ENCODE measurements at places on chromosomes 5 and 9. TPM values are rescaled to one million over a fixed set of nuclear protein-coding genes. Genes with fewer than 3 reads are reported as not detected.

GRCh38 chr9:89405826-89406225, 87.5 kb downstream of the SECISBP2 start:
- no peaks in the 10 kb centered on the region for H3K36me3 ChIP-seq
- no peak overlapping the region for H3K27ac ChIP-seq
- DNase-seq = no peak
- peaks cover 19% of the 10 kb centered on the region for H3K4me1 ChIP-seq

- no peak overlapping the region for H3K27ac ChIP-seq
- H3K4me1 ChIP-seq = no peaks in the 10 kb centered on the region
- H3K36me3 ChIP-seq = no peaks in the 10 kb centered on the region
- H3K27me3 ChIP-seq = no peaks in the 10 kb centered on the region
Measured at GRCh38 chr9:123511326-123512277, 155.6 kb downstream of the CRB2 start.

GRCh38 chr9:87765521-87765920, 39.6 kb downstream of the CTSL start:
- no peak overlapping the region for H3K4me3 ChIP-seq
- DNase-seq = no peak
- H3K4me1 ChIP-seq = no peaks in the 10 kb centered on the region
- H3K27me3 ChIP-seq = peaks cover 4% of the 10 kb centered on the region

DNA sequence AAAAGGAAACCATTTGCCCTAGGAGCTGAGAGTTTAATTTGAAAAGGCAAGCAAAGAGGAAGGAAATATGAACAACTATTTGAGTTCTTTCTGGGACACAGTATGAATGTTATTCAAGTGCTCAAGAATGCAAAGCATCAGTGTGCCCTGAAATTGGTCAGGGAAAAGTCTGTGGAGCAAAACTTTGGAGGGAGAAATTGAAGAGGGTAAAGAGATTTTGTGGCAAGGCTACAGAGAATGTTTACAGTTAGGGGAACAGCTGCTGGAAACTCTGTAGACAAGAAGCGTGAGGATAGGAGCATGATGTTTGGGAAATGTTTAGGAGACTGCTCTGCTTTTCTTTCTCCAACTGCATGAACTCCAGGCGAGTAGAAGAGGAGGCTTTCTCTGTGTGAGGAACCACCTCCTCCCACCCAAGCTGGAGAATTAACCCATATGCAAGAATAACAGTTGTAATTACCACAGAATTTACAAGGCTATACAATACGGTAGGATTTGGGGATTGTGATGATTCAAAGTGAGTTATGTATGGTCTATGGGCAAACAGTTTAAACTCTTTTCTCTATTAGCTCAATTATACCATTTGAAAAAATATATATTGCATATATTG, 75.4 kb upstream of the IL7R start:
- H3K4me3 ChIP-seq = no peak overlapping the region
- no peaks in the 10 kb centered on the region for H3K4me1 ChIP-seq
- no peaks in the 10 kb centered on the region for H3K36me3 ChIP-seq
- no peaks in the 10 kb centered on the region for H3K27me3 ChIP-seq

GRCh38 chr9:114497236-114497635, 8.0 kb downstream of the WHRN start:
- no peaks in the 10 kb centered on the region for H3K4me1 ChIP-seq

GRCh38 chr9:122367774-122368460, 2.9 kb upstream of the PTGS1 start:
- H3K4me1 ChIP-seq = no peaks in the 10 kb centered on the region
- H3K27ac ChIP-seq = no peak overlapping the region
- no peak overlapping the region for H3K4me3 ChIP-seq
- H3K27me3 ChIP-seq = no peaks in the 10 kb centered on the region
- no peak for DNase-seq
- H3K36me3 ChIP-seq = no peaks in the 10 kb centered on the region

DNA sequence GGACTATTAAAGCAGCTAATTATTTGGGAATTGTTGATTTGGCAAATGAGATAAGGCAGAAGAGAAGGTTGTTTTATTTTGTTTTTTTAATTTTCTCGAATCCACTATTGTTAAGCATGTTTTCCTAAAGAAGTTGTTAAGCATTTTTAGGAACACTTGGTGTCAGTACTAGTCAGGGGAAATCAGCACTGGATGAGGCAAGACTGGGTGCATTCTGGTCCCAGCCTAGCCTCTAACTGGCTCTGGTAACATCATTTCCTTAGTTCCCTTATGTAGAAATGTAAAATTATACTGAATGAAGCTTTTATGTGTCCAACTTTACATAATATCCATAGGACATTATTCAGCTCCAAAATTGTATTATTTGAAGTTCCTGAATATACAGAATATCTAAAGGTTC, 196.1 kb downstream of the PCSK5 start:
- H3K36me3 ChIP-seq = no peaks in the 10 kb centered on the region
- no peak overlapping the region for H3K4me3 ChIP-seq
- H3K27me3 ChIP-seq = no peaks in the 10 kb centered on the region
- no peak for DNase-seq
- no peak overlapping the region for H3K27ac ChIP-seq

DNA sequence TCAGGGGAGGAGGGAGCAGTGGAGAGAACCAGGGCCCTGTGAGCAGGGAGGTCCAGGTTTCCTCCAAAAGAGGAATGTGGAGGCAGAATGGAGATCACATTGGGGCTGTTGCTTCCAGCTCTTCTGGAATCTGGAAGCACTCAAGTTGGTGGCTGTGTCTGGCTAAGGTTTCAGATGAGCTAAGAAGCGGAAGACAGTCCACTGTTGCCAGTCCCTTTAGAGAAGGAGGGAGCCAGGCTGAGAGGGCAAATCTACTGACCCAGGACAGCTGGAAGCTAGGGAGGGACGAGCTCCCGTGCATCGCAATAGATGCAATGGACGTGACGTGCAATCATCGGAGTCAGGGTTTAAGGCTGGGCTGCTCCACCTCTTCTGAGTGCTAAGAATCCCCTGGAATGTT, 71.2 kb downstream of the TENT4A start:
- no peaks in the 10 kb centered on the region for H3K36me3 ChIP-seq
- H3K27me3 ChIP-seq = no peaks in the 10 kb centered on the region

DNA sequence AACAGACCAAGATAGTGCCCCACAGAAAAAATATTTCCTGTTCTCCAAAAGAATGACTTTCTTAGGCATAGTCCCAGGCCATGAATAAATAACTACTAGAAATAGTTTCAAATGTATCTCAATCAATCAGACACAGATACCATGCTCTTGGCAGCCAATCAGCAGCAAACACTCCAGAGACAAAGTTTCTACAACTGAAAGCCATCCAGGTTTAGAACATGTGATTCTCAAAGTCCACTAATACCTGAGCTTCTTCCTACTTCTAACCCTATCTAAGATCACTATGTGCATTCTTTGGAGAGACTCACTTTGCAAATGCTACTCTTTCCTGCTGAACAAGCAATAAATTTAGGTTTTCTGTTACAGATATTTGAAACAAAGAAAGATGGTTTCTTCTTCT, 425.8 kb upstream of the GRIN3A start:
- DNase-seq = no peak
- no peaks in the 10 kb centered on the region for H3K4me1 ChIP-seq
- no peaks in the 10 kb centered on the region for H3K36me3 ChIP-seq
- H3K27me3 ChIP-seq = no peaks in the 10 kb centered on the region

AHRR gene
- 1.5 TPM for total RNA-seq

TESK1 gene
- total RNA-seq = 81.0 TPM

ADAMTS2 gene
- total RNA-seq = 3.7 TPM

PDE6A gene
- total RNA-seq = 0.04 TPM

Measured in psoas muscle (tissue), 8 donors.